ENCODE measurements at places on chromosomes 5 and 9.

DNA sequence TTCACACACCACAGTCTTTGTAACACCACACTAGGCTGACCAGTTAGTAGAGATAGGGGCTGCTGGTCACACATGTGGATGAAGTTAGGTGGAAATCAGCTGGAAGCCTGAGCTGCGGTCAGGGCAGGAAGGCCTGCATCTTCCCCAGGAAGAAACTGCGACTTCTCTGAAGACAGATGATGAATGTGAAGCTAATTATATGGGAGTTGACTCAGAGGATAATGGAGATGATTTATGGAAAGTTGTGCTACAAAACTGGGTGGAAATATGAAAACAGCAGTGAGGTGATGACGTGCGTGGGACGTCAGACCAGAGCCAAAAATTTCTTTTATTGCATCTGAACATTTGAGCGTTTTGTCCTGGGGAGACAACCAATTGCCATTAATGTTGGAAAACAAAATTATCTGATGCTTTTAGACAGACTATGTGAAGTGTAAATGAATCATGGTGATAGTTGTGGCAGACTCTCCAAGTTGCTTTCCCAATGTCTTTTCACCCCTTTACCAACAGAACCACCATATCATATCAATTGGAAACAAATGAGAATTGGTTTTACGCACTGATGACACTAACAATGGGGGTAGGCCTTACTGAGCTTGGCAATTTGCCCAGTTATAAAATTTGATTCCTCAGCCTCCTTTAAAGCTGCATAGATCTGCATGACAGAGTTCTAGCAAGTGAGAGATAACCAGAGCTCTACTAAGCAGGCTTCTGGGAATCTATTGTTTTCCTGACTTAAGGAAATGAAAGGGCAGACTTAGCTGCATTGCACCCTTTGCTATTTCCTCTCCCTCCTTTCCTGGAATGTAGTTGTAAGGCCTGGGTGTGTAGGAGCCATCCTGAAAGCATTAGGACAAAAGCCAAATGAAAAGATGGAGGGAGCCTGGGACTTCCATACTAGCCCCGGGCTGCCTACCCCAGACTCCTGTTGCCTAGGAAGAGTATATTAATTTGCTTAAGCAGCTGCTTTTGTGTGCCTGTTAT lies 84.0 kb downstream of the RAB3C start:
- DNase-seq: no peak

GRCh38 chr5:161446655-161447054 lies 99.9 kb downstream of the GABRB2 start:
- DNase-seq: no peak

- no peak for DNase-seq
These were observed 151.4 kb upstream of the FSTL4 start for GRCh38 chr5:133763744-133764143.

GRCh38 chr9:14303521-14303920 lies 10.4 kb downstream of the NFIB start:
- DNase-seq: no peak

- DNase-seq: no peak
These were observed 70.6 kb downstream of the DOCK2 start for GRCh38 chr5:169707686-169708085.

DNA sequence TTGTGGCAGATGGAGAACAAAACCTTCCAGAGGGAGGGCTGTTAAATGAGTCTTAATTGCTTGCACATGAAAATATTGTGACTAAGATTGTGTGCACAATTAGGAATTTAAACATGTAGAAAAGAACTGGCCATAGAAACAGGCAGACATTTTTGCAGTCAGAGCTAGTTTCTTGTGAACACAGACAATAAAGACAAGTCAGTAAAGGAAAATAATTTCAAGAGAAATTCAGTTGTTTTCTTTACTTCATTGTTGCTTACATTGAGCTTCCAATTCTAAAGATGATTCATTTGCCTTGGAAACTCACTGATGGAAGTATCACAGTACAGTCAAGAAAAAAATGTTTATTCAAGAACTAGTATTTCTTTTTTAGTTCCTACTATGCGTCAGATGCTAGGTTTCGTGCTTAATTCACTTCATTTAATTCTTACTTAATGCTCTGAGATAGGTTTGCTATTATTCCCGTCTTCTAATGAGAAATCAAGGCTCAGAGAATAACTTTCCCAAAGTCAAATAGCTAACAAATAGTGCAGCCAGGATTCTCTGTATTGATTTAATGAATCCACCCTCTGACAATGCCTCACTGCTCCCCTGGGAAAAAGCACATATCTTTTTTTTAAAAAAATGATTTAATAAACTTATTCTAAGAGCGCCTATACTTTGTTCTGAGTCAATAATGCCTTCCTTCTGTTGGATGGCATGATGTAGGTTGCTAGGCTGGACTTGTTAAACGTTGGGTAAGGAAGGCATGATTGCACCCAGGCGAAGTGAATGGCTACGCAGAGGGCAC lies 581.4 kb downstream of the RAB3C start:
- DNase-seq: no peak

DNA sequence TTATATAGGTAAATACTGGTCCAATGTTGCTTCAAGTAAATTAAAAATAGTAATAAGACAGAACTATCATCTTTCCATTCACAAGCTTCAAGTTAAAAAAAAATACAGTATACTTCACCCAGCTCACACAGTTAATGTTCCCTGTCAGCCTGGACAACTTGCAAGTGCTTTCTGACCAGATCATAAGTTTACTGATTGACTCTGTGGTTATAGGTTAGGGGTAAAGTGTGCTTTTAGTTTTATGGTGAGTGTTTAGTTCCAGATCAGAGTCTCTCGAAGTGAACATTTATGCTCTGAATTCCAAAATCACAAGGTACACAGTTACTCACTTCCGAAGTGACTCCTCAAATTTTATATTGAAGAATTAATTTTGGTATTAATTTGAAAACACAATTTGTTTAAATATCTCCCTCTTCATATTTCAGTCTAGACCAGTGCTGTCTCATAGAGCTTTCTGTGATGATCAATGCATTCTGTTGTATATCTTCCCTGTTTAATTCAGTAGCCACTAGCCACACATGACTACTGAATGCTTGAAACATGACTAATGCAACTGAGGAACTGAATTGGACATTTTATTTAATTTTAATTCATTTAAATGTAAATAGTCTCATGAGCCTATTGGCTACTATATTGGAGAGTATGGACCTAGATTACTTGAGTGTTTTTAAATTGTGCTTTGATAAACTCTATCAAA lies 90.7 kb downstream of the MEF2C start:
- DNase-seq: no peak

DNA sequence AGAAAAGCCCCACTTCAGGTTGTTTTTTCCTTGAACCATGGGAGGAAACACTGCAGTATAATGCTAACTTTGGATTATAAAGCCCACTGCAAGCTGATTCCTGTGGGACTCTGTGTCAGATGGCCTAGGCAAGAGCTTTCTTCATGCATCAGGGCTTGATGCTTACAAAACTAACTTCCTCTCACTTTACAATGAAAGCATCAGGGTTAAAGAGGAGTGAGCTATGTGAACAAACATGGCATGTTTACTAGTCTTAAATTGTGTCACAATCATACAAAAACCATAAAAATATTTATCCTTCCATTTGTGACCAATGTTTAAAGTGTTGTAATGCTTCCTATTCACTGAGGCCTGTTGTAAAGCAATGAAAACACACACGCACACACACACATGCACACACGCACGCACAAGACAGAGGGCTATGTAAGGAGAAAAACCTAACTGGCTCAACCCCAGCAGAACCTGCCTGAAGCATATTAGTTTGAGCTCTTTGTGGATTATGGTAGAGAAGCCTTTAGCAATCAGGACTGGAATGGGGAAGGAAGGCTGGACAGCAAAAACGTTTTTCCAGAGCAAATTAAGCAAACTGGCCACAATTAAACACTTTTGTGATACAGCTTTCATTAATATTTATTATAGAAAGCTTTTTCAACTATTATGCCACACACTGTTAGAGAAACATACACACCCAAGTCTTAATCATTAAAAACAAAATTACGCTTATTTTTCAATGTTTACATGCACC lies 122.2 kb downstream of the AUH start:
- DNase-seq: no peak

GRCh38 chr5:8839361-8840055 lies 706.4 kb downstream of the SEMA5A start:
- no peak for DNase-seq

- no peak for DNase-seq
These were observed 9.8 kb downstream of the DOCK2 start for GRCh38 chr5:169646856-169647255.

DNA sequence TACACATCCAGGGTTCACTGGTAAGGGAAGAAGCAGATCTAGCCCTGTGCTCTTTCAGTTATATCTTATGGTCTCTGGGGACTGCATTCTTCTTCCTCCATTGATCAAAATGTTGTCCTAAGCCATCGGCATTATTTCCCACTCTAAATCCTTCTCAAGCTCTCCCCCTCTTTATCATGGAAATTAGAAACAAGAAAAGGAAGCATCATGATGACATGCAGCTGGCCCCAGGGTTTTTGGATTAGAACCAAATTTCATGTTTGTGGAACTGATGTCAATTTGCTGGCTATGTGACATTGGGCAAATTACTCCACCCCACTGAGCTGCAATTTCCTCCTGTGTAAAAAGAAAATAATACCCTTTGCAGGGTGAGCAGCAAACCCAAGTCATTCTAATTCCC lies 39.5 kb downstream of the MFAP3 start:
- no peak for DNase-seq

- no peak for DNase-seq
These were observed at the start of gene LRRC14B for GRCh38 chr5:191036-191948. Gene LRRC14B (plus strand): TSS chr5:191495. CDS start chr5:191539, 44 bp downstream.

DNA sequence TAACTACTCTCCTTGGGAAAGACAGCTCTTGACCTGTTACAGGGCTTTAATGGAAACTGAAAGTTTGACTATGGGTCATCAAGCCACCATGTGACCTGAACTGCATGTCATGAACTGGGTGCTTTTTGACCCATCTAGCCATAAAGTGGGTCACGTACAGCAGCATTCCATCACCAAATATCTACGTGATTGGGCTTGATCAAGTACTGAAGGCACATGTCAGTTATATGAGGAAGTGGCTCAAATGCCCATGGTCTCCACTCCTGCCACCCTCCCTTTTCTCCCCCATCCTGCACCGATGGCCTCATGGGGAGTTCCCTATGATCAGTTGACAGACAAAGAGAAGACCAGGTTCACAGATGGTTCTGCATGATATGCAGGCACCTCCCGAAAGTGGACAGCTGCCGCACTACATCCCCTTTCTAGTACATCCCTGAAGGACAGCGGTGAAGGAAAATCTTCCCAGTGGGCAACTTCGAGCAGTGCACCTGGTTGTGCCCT lies 7.3 kb upstream of the FCN1 start:
- DNase-seq: no peak

DNA sequence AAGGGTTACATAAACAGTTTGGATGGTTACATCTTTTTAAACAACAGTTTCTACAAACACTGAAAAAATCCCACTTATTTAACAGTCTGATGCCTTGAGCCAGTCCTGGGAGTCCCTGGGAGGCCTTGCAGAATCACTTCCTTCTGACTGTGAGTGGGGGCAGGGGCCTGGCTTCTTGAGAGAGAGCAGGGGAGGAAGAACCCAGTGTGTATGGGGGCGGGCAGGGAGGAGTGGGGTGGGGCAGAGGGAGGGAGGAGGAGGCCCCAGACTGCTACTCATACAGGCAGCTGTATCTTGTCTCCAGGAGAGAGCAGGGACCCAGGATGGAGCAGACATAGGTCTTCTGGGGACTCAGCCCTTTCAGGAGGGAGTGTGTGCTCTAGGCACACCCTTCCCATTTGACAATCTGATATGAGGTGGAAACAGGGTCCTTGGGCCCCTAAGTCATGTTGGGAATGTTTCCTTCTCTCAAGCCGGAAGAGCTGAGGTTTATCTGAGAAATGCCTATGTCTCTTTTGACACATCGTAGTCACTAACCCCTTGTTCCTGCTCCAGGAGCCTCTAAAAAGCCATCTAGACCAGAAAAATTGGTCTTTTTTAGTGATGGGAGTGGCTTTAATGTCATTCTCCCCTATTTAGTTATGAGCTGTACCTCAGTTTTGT lies 52.8 kb downstream of the IRF1 start:
- DNase-seq: peak; percentile 53

- no peak for DNase-seq
These were observed 15.7 kb downstream of the CDC14B start for GRCh38 chr9:96604004-96604319.

DNA sequence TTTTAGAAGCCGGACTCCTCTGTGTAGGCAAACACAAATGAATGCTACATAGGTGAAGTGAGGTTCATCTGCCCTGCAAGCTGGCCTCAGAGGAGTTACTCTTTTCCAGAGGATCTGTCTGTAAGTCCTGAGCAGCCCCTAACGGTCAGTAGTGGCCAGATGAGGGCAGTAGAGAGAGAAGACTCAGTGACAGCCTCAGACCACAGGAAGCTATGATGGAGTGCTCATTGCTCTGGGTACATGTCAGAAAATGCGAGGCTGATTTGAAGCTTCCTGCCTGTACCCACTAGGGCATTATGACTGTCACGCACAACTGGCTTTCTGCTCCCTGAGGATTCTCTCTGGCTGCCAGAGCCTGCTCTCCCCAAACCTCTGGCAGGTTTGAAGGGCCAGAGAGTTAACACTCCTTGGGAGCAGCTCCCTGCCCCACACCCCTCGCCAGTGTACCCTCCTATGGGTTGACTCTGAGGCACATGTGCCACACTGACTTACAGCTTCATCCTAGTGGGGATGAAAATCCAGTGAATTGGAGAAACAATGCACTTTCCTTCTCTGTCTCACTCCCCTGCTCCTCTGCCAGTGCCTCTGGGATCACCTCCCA lies 141.5 kb downstream of the GABRG2 start:
- DNase-seq: no peak

DNA sequence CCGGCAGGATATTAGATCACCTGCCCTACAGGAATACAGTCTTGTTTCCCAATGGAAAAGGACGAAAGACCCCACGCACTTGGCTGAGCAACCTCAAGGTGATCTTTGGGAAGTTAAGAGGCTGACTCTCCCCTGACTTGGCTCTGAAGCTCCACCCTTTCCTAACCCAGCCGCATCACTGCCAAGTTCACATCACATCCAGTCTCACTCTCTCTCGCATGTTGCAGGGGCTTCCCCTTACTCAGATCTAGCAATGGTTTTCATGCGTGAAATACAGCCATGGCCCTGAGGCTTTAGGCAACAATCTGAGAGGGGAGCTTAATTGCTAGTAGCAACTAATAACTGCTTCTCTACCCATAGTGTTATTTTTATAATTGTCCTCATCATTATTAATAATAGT lies 211.6 kb downstream of the DOCK8 start:
- DNase-seq: no peak

- DNase-seq: no peak
These were observed 296.8 kb downstream of the EBF1 start for GRCh38 chr5:158802941-158803341.

GRCh38 chr5:83156001-83156400 lies 78.7 kb downstream of the XRCC4 start:
- no peak for DNase-seq

Data from activated naive CD4-positive, alpha-beta T cell treated with Interleukin-2 at 50 U/mL for 16 hours (primary cell).